A673 (cell line): ENCODE measurements at places on chromosomes 7 and 10.
A peak's percentile ranks its signal among the peaks of the same experiment; 100 is the strongest.

DNA sequence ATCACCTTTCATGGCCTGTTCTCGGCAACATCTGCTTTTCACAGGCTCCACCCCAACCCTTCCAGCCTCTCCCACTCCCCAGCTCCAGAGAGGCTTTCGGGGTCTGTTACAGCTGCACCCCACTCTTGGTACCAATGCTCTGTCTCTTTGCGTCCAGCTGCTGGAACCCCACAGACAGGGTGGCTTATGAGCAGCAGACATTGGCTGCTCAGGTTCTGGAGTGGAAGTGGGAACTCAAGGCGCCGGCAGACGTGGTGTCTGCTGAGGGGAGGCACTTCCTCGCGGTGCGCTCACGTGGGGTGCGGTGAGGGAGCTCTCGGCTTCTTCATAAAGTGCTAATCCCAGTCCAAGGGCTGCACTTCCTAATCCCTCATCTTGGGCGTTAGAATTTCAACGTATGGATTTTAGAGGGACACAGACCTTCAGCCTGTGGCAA is 185.7 kb downstream of the ELFN1 start:
- DNase-seq: no peak

GRCh38 chr7:77838929-77839491 is 40.4 kb downstream of the PHTF2 start:
- peak; percentile 17 for DNase-seq

DNA sequence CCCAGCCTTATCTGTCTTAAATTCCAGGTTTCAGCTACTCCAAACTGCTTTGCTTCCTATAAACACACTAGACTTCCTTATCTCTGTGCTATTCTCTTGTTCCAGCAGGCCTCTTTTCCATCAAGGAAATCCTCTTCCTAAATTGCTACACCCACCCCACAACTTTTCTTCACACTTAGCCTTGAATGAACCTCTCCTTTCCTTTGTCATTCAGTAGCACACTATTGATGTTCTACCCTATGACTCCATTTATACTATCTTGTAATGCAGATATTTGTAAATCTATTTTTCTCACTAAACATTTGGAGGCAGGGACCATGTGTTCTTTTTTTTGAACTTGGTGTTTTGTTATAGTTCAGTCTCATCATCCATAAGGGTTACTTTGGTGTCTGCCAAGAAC is 3.7 kb downstream of the SLC16A9 start:
- DNase-seq: no peak

DNA sequence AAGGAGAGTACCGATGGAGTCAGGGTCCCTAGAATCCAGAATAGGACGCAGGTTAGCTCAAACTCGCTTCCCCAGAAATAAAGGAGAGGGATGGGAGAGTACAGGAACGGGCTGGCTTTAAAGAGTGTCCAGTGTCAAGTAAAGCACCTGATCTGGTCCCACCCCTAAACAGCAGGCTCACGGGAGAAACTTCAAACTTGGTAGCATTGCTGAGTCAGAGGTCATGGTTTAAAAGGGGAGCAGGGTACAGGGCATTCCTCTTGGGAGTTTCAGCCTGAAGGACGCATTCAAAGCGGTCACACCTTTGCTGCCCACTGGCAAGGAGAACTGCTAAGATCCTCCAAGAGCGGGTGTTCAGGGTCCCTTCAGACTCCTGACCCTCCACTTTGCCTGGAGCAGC is 140.7 kb downstream of the GLI3 start:
- no peak for DNase-seq

GRCh38 chr10:131973160-131973951 is 8.4 kb downstream of the BNIP3 start:
- no peak for DNase-seq

DNA sequence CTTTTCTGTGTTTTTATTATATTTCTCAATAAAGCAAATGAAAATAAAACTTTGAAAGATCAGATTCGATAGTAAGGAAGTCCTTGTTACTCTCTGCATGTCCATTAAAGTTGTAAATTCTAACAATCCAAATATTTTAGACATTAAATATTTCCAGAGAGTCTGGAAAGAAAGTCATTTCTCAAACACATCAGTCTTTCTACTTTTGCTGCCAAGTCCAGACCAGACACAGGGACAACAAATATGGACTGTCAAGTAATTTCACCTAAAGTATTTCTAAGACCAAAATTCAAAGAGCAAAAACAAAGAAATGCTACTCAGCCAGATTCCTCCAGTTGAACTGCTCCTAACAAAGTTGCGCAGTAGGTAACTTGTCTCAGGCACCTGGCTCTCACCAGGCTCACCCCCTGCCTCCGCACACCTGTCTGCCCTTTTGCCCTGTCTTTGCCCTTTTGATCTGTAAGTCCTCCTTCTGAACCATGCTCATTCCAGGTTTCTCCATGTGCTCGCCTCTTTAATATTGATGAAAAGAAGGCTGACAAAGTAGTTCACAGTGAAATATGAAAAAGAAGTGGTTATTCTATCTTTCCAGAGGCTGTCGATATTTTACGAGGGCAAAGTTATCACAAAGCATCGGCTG is 300.5 kb downstream of the C7orf25 start:
- DNase-seq: no peak

- no peak for DNase-seq
Observed at GRCh38 chr10:52780391-52781155, 8.0 kb upstream of the MBL2 start.

- DNase-seq: no peak
Observed at GRCh38 chr10:2782265-2782664, 285.1 kb upstream of the PFKP start.

GRCh38 chr10:12109286-12109685 is 20.2 kb upstream of the SEC61A2 start:
- DNase-seq: no peak

GRCh38 chr10:74052994-74053393 is 55.1 kb downstream of the VCL start:
- no peak for DNase-seq

DNA sequence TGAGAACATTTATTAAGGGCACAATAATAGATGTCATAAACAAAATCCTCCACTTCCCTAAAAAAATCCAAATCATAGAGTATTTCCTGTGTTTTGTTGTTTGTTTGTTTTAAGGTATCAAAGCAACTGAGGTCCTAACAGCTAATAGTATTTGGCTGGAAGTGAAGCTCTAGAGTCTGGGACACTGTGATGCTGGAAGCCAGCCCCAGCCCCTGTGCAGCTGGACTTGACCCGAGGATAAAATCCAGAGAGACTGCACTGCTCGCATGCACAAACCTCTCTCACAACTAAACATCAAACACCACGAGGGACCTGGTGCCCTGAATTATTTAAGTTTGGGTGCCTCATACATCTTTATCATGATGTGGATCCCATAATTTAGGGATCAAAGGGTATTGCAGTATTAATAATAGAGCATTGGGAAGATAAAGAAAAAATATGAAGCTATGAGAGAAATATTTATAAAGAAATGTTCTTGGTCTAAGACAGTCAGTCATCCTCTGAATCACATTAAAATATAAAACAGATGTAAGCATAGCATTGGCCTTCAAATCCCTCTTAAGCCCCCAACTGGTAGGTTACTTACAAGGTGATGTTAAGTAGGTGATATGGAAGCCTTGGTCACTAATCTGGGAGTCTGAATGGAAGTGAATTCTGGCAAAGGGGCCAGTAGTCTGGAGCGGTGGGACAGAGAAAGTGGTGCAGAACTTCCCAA is 44.4 kb downstream of the CUBN start:
- DNase-seq: no peak

GRCh38 chr7:22129166-22129565 is 183.5 kb upstream of the CDCA7L start:
- DNase-seq: no peak

DNA sequence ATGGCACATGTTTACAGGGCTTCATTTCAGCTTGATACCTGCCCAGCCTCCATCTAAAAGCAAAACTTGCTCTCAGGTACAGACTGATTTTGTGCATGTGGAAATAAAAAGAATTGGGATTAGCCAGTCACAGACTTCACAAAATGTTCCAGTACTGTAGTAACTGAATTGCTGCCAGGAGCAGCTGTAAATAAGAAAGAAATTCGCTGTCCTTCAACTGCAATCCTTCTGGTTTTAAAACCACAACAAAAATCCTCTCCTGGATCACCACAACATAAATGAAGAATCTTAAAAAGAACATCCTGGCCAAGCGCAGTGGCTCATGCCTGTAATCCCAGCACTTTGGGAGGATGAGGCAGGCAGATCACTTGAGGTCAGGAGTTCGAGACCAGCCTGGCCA is 3.9 kb upstream of the MIOS start:
- DNase-seq: no peak

DNA sequence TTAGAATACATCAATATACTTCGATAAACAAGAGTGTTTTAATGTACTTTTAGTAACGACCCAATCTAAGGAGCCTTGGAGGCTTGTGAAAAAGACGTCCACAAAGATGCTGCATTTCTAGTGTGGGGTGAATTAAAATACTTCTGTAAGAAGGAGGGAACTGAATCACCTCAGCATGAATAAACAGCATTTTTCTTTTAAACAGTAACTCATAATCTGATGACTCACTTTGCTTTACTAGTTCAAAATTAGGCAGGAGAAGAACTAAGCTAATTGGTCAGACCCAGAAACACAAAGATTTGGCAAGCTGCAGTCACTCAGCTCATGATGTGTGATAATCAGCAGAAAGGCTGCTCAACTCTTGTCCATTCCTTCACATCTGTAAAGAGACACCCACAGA is 24.2 kb downstream of the NCOA4 start:
- peak; percentile 30 for DNase-seq

- DNase-seq: no peak
Observed at GRCh38 chr7:30979027-30979426, 15.3 kb downstream of the GHRHR start.

DNA sequence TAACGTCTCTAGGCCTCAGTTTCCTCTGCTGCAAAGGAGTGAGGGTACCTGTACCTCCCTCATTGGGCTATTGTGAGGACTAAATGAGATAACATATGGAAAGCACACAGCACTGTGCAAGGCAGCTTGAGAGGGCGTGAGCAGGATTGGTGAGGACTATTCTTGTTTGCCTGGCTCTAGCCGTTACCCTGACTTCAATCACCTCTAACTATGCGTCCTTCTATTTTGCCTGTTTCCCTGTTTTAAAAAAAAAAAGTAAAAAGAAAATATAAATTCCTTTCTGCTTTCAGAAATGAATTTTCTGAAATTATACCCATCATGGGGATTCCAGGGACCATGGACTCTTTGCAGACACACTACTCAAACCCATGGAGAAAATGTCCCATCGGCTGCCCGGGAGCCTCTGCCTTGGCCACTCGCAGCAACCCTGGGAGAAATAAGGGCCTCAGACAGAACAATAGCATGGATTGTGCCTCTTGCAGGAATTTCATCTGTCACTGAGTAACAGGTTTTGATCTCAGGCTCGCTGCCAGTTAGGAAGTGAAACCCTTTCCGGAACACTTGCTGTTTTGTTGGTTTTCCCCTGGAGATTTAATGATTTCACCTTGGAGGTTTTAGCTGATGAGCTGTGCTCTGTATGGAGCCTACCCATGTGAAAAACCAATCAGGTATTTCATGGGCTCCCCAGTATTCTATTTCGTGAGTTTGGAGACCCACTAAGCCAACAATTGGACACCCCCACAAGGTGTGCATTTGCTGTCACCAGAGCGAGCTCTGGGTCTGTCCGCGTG is 55.6 kb downstream of the STEAP1B start:
- DNase-seq: peak; percentile 21

GRCh38 chr10:72952642-72953158 is 1.9 kb downstream of the PLA2G12B start:
- DNase-seq: no peak

- DNase-seq: peak; percentile 28
Observed at GRCh38 chr10:46525177-46525823, 31.2 kb downstream of the GPRIN2 start.

GRCh38 chr7:36128448-36129047 is 24.5 kb upstream of the EEPD1 start:
- DNase-seq: peak; percentile 60

DNA sequence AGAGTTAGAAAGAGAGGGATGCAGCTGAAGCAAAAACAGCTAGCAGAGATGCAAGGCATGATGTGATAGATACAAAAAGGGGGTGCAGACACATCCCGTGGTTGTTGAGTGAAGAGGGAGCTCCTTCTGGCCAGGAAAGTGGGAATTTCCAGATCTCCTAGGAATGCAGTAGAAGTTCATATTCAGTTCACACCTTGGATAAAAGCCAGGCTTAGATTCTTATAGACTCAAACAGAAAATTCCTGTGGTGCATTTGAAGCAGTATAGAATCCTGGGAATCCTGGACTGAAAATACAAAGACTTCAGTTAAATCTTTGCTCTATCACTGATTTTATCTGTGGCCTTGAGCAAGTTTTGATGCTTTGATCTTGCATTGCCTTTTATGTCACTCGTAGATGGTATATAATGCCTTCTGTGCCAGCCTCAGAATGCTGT is 33.9 kb downstream of the SGPL1 start:
- DNase-seq: no peak

- DNase-seq: no peak
Observed at GRCh38 chr10:2094171-2094570, 356.8 kb upstream of the ADARB2 start.

- DNase-seq: peak; percentile 38
Observed at GRCh38 chr10:62196528-62196927, 72.1 kb downstream of the RTKN2 start.
